SK-N-DZ (cell line): ENCODE measurements at places on chromosomes 2 and 18.

- no peak for DNase-seq
Measured at GRCh38 chr18:36499938-36500337, 202.4 kb downstream of the FHOD3 start.

- no peak for DNase-seq
Measured at GRCh38 chr2:191303140-191304005, 58.2 kb downstream of the MYO1B start.

DNA sequence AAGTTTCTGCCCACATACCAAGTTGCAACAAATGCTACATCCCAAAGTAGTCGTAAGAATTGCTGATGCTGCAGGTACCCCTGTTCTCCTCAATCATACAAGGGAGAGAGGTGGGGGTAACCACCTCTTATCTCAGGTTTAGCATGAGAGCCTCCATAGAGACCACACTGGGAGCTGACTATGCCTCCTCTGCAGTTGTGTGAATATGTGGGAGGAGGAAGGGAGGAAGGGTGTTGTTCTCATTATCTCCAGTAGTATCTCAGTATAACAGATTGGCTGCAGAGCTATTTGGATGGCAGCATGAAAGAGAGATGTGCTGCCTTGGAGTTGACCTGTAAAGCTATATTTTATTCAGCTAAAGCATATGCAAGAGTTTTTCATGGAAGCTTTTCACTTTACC lies 690.7 kb downstream of the KCNJ3 start:
- no peak for DNase-seq

DNA sequence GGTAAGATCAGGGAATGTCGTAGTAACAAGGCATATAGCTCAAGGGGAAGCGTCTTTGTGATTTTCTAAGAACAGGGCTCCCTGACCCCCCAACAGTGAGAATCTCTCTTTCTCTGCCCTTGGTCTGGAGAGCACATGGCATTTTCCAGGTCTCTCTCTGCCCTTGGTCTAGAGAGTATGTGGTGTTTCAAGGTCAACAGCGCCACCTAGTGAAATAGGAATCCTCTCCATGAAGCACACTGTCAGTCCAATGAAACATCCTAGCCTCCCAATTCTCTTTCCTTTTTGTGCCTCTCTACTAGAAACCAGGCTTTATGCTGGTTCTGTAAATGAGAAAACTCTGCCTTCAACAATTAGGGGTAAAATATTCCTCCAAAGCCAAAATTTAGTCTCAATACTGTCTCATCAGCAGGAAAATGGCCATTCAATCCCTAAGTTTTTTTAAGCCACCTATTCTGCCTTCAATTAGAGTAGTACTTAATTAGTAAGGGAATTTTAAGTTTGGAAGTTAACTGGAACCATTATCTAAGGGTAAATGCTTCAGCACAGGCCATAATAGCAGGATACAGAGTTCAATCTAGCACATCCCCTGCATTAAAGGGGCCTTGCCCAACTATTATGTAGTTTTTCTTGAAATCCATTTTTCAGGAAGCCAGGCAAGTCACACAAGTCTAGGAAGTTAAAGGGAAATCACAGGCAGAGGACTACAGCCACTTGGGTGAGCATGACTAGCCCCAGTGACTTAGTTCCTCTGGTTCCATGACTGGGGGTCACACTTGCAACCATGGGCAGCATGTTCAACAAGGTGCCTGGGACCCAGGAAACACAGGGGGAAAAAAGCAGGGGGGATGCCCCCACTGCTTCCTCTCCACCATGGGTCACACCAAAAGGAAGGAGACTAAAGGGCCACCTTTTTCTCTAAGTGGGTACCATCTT lies 12.4 kb downstream of the DYM start:
- peak; percentile 38 for DNase-seq

GRCh38 chr2:16311521-16312440 lies 353.9 kb downstream of the CYRIA start:
- DNase-seq, result no peak

- no peak for DNase-seq
Measured at GRCh38 chr2:45855374-45855773, 203.9 kb downstream of the PRKCE start.

- peak; percentile 77 for DNase-seq
Measured at GRCh38 chr2:17879137-17879912, 858 bp downstream of the KCNS3 start.
